ENCODE measurements at places on chromosomes 2 and 18.

DNA sequence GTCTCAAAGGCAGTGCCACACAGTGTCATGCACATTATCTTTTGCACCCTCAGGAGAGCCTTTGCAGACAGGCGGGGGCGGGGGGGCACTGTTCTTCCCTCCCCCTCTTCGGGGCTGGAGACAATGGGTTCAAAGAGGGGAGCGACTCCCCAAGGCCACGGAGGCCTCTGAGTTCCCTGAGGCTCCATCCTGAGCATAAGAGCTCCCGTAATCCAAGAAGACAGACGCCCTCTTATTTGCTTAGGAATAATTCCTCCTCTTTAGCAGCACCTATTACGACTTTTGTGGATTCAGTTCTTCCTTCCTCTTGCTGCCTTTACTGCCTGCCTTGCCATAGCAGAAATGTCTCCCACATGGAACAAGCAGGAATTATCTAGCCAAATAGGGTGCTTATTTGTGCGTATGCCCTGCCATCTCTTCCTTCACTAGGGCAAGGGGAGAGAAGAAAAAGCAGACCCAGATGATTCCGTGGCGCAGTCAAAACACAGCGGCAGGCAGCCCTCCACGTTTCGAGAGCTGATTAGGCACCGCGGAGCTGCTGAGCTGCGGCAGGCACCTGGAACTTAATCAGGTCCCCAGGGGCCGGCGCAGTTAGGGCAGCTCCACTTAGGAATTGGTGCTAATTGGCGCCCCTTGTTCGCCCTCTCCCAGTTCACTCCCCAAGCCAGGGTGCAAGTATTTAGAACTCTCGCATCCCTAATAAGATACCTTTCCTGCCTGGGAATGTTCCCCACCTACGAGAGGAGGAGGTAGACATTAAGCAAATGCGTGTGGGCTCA, 233.4 kb upstream of the MYT1L start:
- DNase-seq = no peak

DNA sequence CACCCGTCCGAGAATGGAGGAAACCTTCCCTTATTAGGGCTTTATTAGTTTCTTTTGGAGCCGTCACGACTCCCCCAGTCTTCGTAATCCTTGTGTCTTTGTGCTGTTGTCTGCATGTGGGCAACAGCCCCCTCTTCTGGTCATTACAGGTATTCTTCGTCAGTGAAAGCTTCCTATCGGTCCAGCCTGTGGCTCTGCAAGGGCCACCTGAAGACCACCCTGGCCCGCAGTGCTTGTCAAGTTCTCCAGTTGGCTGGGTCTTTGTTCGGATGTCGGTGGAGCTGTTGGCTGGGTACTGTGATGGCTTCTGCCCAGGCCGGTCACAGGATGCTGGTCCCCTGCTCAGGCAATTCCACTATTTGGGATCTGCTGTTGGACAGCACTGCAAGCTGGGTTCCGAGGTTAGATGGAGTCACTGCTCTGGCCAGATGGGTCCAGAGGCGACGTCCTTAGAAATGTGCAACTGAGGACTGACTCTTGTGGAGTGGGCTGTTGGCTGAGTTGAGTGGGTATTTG, 19.2 kb downstream of the E2F6 start:
- DNase-seq = no peak

DNA sequence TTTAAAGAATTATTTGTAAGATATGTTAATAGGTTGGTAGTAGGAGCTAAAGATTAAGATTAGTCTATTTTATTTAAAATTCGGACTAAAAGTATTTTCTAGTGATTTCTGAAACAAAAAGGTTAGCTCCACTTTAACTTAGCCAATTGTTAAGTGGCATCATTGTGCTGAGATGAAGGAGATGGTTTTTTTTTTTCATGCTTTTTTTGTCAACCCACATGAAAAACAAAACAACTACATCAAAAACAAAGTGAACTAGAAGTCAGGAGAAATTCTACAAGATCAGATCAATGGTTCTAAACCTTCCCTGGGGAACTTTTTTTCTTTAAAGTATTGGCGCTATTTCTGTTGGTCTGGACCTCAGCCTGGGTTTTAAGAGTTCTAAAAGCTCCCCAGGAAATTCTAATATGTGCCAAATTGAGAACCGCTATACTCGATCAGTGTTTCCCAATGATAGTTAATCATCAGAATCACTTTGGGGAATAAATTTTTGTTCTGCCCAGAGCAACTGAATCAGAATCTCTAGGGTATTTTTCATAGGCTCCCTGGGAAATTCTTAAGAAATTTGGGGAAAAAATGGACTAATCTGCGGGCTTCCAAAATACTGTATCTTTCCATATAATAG, 2.3 kb downstream of the ZC3H6 start:
- DNase-seq = no peak

- DNase-seq = no peak
Measured at GRCh38 chr2:15141211-15141610, 419.9 kb downstream of the NBAS start.

- no peak for DNase-seq
Measured at GRCh38 chr18:44198612-44199284, 481.9 kb upstream of the SETBP1 start.

GRCh38 chr2:223057569-223057968, 5.6 kb downstream of the KCNE4 start:
- no peak for DNase-seq

DNA sequence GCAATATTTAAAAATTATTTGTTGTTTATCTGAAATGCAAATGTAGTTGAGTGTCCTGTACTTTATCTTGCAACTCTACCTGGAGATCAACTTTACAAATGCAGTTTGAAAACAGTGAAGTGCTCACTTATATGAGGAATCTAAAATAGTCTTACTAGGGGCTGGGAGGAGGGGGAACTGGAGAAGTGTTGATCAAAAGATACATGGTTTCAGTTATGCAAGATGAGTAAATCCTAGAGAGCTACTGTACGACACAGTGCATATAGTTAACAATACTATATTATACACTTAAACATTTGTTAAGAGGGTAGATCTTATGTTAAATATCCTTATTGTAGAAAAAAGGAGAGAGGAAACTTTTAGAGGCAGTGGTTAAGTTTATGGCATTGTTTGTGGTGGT, 241.9 kb downstream of the BCL11A start:
- no peak for DNase-seq

- no peak for DNase-seq
Measured at GRCh38 chr2:175804122-175804521, 197.9 kb downstream of the LNPK start.

GRCh38 chr2:16007167-16007934, 67.0 kb downstream of the MYCN start:
- DNase-seq = no peak

- no peak for DNase-seq
Measured at GRCh38 chr2:182594286-182594685, 121.8 kb upstream of the DNAJC10 start.

GRCh38 chr2:237165405-237166276, 80.0 kb downstream of the COPS8 start:
- no peak for DNase-seq

DNA sequence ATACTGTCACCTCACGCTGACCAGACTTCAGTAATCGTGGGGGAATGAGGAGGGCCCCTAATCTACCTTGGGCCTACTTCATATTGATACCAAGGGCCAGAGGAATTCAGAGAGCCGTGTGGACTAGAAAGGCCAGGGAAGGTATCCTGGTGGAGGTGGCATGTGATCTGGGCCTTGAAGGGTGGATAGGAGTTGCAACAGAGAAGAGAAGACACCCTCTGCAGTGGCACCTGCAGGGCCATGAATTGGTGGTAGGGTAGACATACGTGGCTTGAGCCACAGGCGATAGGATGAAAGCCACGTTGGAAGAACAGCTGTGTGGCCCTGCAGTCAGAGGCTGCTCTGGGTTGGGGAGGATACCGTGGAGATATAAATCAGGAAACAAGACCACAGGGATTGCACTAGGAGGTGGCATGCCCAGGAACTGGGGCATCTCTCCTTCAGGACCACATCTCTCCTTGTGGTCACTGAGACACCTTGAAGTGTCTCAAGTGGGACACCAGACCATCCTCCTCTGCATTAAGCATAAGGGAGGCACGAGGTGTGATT, 141.4 kb downstream of the CYP26B1 start:
- DNase-seq = no peak

DNA sequence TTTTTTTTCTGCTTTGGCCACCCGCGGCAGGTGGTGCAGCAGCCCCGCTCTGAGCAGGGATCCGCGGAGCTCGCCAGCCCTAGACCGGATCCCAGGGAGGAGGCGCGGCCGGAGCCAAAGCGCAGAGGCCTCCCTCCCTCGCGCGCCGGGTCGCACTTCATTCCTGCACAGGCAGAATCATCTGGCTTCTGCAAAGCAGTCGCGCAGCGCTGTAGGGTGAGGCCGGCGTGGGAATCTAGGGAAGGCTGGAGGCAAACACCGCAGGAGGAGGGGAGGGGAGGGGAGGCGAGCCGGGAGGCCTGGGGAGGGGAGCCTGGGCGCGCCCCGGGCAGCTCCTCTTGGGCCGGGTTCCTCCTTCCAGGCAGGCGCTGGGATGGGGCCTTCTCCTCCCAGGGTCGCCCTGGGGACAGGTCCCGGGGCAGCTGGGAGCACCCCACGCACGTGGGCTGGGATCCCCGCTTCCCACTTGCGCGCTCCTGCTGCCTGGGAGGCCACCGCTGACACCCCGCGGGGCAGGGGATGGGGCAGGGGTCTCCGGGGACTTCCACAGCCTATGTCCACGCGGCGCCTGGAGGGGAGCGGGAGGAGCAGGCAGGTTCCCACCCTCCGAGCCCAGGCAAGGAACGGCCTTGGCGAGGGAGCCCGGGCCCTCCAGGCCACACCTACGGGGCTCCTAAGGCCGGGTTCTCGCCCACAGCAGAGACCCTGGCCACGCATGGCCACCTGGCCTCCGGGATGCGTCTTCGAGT, 45.0 kb downstream of the MBP start:
- no peak for DNase-seq

DNA sequence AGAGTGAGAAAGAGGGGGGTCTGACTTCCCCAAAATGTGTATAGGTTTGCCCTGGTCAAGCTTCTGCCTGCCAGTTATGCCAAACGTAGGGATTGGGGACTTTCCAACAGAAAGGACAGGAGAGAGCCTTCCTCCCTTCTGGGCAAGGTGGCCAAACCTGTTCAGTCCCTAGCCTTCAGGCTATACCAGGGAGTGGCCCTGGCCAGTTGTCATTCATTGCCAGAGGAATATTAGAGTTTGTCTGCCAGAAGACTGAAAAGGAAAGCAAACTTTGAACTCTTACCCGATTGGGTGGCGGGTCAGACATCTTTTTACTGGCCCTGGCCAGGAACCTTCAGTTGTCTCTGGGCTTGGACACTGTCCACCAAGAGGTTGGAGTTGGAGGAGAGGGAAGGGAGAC, 22.1 kb downstream of the RAB3GAP1 start:
- no peak for DNase-seq

Data from NCI-H1048 (cell line).